ENCODE measurements at places on chromosomes 11 and 22. TPM values are rescaled to one million over a fixed set of nuclear protein-coding genes. Genes with fewer than 3 reads are reported as not detected.

DNA sequence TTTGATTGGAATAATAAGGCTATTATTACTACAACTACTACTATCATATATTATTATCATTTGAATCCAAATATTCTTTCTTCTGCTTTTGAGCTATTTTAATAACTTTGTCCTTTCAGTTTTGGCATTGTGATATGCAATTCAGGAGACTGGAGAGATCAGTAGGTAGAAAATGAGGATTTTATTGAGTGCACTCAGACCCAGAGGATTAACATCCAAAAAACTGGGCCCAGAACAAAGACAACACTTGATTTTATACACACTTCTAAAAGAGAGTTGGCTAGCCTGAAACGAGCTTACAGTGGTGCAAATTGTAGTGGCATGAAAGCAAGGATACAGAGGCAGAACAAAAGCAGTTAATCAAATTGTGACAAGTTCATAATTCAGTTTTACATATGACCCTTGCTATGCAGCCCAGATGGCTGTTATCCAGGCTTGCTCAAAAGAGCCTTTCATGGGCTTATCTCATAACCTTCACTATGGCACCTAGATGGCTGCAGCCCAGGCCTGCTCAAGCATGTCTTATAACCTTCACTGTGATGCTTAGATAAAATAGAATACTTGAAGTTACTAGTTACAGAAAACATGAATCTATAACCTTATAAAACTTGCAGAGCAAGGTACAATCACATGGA is 796.3 kb upstream of the RAG2 start:
- no peak for DNase-seq

- DNase-seq: no peak
These were observed 12.8 kb upstream of the MRGPRD start for GRCh38 chr11:68993546-68993945.

Gene RIBC2
- total RNA-seq: 10.6 TPM

Gene ACCS
- total RNA-seq: 14.8 TPM

Measured in endodermal cell (in vitro differentiated cells).